Upper lobe of left lung (tissue), 6 donors: ENCODE measurements at places on chromosomes 7 and 10. TPM values are rescaled to one million over a fixed set of nuclear protein-coding genes. Genes with fewer than 3 reads are reported as not detected.

DNA sequence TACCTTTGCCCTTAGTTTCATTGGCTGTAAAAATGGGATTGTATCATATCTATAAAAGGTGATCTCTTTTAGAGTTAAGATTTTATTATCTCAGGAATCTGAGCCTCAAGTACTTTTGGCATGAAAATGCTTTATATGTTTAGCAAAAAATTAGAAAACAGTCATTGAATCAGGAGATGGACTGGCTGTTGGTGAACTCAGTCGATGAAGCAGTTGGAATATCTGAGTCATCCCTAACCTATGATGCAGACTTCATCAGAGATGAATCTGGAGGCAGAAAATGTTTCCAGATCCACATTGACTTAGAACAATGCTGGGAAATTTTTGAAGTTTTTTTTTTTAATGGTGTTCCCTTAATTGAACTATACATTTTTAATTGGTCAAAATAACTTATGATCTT, 228.5 kb downstream of the SLC25A13 start:
- no peak overlapping the region for H3K4me3 ChIP-seq
- H3K36me3 ChIP-seq: no peaks in the 10 kb centered on the region
- H3K27ac ChIP-seq: no peak overlapping the region
- DNase-seq: no peak

DNA sequence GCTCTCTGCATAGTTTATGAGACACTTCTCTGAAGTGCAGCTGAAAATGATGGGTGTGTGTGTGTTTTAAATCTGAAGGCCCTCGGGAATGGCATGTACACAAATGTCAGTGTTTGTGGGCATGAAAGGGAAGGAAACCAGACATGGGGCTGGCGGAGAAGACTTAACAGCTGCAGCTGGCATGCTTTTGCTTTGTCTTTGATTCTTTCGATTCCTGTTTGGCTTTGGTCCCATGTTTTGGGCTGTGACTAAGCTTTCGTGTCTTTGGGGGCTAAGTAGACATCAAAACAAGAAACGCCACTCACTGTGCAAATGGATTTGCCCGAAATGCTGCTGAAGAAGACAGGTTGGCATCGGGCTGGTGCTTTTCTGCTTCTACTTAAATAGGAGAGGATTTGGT, 179.3 kb downstream of the PFKFB3 start:
- H3K36me3 ChIP-seq: no peaks in the 10 kb centered on the region
- DNase-seq: peak; percentile 48
- H3K4me3 ChIP-seq: no peak overlapping the region
- peak overlapping the region; percentile 83 for H3K27ac ChIP-seq
- H3K27me3 ChIP-seq: no peaks in the 10 kb centered on the region
- H3K4me1 ChIP-seq: peaks cover 47% of the 10 kb centered on the region

The TAF6 gene
- total RNA-seq: 50.6 TPM

DNA sequence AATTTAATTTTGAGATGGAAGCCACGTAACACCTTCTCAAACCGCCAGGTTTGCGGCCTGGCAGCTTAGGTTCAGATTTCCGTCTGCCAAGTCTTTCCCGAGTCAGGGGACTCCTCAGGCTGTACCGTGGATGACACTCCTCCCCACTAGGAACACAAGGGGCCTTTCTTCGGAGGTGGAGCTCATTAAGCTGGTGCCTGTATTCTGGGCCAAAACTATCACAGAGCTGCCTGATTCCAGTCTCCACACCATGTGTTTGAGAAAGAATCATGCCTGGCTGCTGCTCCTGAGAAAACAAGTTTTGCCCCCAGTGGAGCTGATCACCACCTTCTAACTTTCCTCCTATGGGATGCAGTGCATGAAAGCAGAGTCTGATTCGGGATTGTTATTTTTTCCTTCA, 44.8 kb downstream of the TMEM209 start:
- no peaks in the 10 kb centered on the region for H3K4me1 ChIP-seq
- H3K27me3 ChIP-seq: no peaks in the 10 kb centered on the region
- peaks cover 22% of the 10 kb centered on the region for H3K36me3 ChIP-seq
- no peak overlapping the region for H3K27ac ChIP-seq

DNA sequence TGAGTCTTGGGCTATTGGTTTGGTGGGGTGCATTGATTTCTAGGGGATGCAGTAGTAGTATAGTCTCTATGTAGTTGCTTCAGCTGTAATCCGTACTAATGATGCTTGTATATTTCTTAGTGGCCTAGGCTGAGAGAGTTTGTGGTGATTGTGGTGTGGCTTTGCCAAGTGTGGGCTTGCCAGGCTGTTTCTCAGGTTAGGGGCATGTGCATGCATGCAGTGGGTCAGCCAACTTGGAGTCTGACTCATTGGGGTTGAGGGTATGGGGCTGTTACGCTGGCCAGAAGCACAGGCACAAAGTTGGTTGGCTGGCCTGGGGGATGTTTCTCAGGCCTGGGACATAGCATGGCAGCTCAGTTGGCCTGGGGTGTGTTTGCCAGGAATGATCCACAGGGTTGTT, 25.7 kb upstream of the PLA2G12B start:
- H3K36me3 ChIP-seq: no peaks in the 10 kb centered on the region
- DNase-seq: no peak
- H3K27me3 ChIP-seq: no peaks in the 10 kb centered on the region
- H3K4me3 ChIP-seq: no peak overlapping the region
- H3K27ac ChIP-seq: no peak overlapping the region
- no peaks in the 10 kb centered on the region for H3K4me1 ChIP-seq

DNA sequence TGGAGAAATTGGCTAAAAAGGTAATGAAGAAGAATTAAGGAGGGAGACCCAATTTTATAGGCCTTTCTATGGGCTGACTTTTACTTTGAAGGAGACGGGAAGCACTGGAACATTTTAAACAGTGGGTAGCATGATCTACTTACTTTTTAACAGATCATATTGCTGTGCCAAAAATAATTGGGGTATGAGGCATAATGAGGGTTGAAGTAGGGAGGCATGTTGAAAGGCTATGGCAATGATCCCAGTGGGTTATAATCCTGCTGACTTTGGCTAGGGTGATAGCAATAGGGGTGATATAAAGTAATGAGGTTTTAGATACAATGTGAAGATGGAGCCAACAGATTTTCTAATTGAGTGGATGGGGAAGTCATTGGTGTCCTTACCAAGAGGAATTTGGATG, 73.2 kb downstream of the GPR37 start:
- H3K36me3 ChIP-seq: no peaks in the 10 kb centered on the region
- H3K27ac ChIP-seq: no peak overlapping the region
- no peak overlapping the region for H3K4me3 ChIP-seq
- no peak for DNase-seq

The RAPGEF5 gene
- total RNA-seq: 100 TPM

DNA sequence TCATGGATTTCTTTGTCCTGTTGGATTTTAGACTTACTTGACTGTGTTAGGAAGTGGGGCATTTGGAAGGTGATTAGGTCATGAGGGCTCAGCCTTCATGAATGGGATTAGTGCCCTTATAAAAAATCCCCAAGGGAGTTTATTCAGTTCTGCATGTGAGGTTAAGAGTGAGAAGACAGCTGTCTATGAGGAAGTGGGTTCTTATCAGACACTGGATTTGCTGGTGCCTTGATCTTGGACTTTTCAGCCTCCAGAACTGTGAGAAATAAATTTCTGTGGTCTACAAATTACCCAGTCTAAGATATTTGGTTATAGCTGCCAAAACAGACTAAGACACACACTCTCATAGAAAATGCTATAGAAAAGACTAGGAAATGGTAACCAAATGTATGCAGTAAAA, 724.7 kb upstream of the FZD8 start:
- H3K36me3 ChIP-seq: no peaks in the 10 kb centered on the region
- no peak overlapping the region for H3K4me3 ChIP-seq
- H3K27ac ChIP-seq: no peak overlapping the region
- DNase-seq: no peak

- no peak overlapping the region for H3K27ac ChIP-seq
- H3K36me3 ChIP-seq: no peaks in the 10 kb centered on the region
- no peaks in the 10 kb centered on the region for H3K4me1 ChIP-seq
- no peak overlapping the region for H3K4me3 ChIP-seq
- no peaks in the 10 kb centered on the region for H3K27me3 ChIP-seq
Measured at GRCh38 chr7:46139079-46139478, 218.0 kb upstream of the IGFBP3 start.

DNA sequence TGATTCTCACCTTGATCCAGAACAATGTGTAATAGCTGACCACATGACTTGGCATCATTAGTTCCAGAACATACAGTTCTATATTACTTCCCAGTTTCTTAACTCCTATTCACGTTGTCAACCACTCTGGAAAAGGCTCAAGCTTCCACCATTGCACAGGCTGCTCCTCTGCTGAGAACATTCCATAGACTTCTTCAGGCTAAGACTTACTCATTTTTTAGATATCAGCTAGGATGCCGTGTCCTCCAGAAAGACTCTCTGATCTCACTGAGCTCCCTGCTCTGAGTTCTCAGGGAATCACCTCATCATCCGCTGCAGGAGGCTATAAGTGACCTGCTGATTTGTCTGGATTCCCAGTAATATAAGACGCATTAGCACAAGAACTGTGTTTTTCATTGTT, 73.1 kb downstream of the HTR7 start:
- H3K36me3 ChIP-seq: no peaks in the 10 kb centered on the region
- H3K4me1 ChIP-seq: no peaks in the 10 kb centered on the region
- H3K4me3 ChIP-seq: no peak overlapping the region
- H3K27ac ChIP-seq: no peak overlapping the region
- no peaks in the 10 kb centered on the region for H3K27me3 ChIP-seq

- H3K4me3 ChIP-seq: no peak overlapping the region
- no peaks in the 10 kb centered on the region for H3K27me3 ChIP-seq
- H3K27ac ChIP-seq: no peak overlapping the region
- H3K36me3 ChIP-seq: peaks cover 17% of the 10 kb centered on the region
Measured at GRCh38 chr7:148763622-148764021, 64.9 kb downstream of the CUL1 start.

GRCh38 chr10:87918254-87918859, 54.9 kb downstream of the PTEN start:
- no peak overlapping the region for H3K4me3 ChIP-seq
- no peak for DNase-seq
- H3K4me1 ChIP-seq: peaks cover 26% of the 10 kb centered on the region
- no peaks in the 10 kb centered on the region for H3K36me3 ChIP-seq
- H3K27me3 ChIP-seq: no peaks in the 10 kb centered on the region

DNA sequence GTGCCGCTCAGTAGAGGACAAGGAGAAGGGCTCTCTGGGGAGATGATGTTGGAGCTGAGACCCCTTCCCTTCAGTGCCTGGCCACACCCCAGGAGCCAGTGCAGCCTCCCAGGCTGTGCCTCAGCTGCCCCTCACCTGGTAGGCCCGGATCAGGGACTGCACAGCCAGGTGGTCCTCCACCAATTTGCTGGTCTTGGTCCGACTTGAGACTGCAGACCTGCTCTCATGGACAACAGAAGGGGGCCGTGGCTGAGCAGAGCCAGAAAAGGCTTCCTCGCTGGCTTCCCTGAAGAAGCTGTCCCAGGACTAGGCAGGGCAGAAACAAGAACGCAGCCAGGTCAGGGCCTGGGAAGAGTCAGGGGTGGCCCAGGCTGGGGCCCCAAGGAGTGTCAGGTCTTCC, 5.5 kb downstream of the OGDHL start:
- no peak overlapping the region for H3K4me3 ChIP-seq
- peaks cover 2% of the 10 kb centered on the region for H3K4me1 ChIP-seq
- peaks cover 1% of the 10 kb centered on the region for H3K27me3 ChIP-seq

DNA sequence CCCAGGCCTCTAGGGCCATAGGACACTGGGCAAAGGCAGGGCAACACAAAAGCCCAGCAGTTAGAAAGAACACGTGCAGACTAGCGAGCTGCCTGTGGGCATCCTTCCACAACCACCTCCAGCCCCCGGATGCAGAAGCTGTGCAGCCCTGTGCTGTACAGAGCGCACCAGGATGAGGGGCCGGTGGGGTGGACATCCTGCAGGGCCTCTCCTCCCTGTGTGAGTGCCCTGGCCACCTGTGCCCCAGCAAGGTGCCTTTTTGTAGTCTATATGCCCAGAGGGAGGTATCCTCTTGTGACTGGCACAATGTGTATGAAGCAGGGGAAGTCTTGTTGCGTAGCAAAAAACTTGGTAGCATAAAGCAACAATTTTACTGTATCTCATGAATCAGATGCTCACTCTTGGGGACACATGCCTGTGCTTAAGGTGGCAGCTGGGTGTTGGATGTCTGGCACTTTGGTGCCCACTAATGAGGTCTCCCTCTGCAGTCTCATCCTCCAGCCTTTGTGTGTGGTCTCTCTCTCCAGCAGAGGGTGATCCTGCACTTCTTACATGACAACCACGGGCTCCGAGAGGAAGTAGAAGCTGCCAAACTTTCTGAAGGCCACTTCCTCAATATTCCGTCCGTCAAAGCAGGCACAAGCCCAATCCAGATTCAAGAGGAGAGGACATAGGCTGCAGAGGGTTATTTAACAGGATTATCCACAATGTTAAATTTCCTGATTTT, 8.7 kb downstream of the NCAPG2 start:
- peak overlapping the region; percentile 11 for H3K27ac ChIP-seq
- no peak overlapping the region for H3K4me3 ChIP-seq
- no peaks in the 10 kb centered on the region for H3K36me3 ChIP-seq
- peaks cover 7% of the 10 kb centered on the region for H3K4me1 ChIP-seq

DNA sequence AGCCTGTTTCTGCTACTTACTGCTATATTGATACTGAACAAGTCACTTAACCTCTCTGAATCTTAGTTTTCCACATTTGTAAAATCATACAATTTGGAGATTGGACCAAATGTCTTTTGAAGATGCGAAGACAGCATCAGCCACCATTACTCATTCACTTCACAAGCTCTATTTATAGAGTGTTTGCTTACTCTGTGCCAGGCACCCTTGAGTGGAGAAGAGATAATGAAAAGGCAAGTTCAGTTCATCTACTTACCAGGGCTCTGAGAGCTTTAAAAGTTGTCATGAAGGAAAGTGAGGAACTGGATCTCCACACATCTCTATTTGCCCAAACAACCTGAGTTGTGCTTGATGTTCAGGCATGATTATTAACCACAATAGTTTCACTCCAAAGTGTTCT, 277.5 kb downstream of the CSTF2T start:
- H3K36me3 ChIP-seq: no peaks in the 10 kb centered on the region
- no peak overlapping the region for H3K27ac ChIP-seq
- H3K27me3 ChIP-seq: no peaks in the 10 kb centered on the region
- no peak overlapping the region for H3K4me3 ChIP-seq

GRCh38 chr10:60450291-60450690, 60.6 kb upstream of the ANK3 start:
- no peak overlapping the region for H3K4me3 ChIP-seq
- H3K36me3 ChIP-seq: no peaks in the 10 kb centered on the region
- no peak for DNase-seq
- H3K27ac ChIP-seq: no peak overlapping the region

The TRIM50 gene
- total RNA-seq: 0.37 TPM

GRCh38 chr10:71621231-71622153, 98.1 kb downstream of the C10orf105 start:
- H3K27ac ChIP-seq: peak overlapping the region; percentile 58
- DNase-seq: peak; percentile 53
- no peak overlapping the region for H3K4me3 ChIP-seq
- peaks cover 36% of the 10 kb centered on the region for H3K4me1 ChIP-seq
- H3K27me3 ChIP-seq: no peaks in the 10 kb centered on the region

GRCh38 chr7:93140582-93141191, 7.5 kb downstream of the SAMD9L start:
- H3K36me3 ChIP-seq: peaks cover 98% of the 10 kb centered on the region
- H3K4me3 ChIP-seq: no peak overlapping the region
- DNase-seq: no peak
- H3K4me1 ChIP-seq: peaks cover 5% of the 10 kb centered on the region
- H3K27ac ChIP-seq: no peak overlapping the region

The PNLIPRP2 gene
- total RNA-seq: not detected
